ENCODE measurements at places on chromosomes 11 and 22.

DNA sequence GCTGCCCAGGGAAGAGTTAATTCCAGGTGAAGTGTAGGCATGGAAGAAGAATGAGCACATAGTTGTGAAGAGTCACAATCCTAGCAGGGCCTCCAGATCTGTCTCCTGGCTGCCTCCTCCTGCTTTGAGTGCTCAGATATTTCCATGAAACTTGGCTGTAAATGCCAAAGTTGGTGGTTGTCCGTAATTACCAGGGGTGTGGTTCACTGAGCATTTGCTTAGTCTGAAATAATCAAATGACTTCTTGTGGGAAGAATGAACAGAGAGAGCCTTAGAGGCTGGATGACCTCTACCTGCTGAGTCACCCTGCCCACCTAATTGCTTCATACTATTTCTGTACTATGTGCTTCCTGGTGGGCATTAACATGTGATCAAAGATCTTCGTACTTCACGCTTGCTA, 50.9 kb downstream of the APIP start:
- no peak for DNase-seq

GRCh38 chr11:104916442-104916841, 18.2 kb upstream of the CASP12 start:
- no peak for DNase-seq

- no peak for DNase-seq
These were observed 66.6 kb downstream of the CACNG2 start for GRCh38 chr22:36636916-36637315.

GRCh38 chr22:17380359-17381087, 11.3 kb downstream of the CECR2 start:
- DNase-seq: no peak

DNA sequence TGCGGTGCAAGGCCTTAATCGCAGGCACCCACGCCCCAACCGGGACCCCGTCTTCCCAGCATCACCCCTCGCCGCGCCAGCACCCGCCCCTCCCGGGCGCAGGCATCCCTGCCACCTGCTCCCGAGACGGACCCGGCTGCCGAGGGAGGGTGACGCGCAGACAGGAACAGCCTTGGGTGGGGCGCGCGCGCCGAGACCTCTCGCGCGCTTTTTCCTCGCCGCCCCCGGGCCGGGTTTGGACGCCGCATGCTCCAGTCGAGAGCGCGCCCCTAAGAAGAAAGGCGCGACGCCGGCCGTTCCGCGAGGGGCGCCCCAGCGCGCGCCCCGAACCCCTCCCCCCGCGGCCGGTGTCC, 504 bp downstream of the CFL1 start:
- DNase-seq: no peak

GRCh38 chr11:26947379-26947844, 46.5 kb upstream of the FIBIN start:
- peak; percentile 95 for DNase-seq

DNA sequence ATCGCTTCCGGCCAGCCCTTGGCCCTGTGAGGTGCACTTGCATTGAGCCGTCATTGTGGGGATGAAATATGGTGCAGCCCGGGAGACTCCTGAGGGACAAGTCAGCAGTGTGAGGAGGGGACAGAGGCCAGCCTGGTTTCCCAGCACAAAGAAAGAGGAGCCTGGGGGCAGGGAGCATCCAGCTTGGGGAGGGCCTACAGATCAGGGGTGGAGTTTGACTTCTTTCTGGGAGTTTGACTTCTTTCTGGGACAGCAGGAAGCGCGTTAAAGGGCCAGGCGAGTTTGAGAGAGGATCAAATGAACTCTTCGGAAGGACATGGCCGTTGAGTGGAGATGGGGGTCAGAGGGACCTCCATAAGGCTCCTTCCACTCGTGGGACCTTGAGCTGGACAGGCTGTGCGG, 91.9 kb downstream of the LRRC32 start:
- DNase-seq: no peak

DNA sequence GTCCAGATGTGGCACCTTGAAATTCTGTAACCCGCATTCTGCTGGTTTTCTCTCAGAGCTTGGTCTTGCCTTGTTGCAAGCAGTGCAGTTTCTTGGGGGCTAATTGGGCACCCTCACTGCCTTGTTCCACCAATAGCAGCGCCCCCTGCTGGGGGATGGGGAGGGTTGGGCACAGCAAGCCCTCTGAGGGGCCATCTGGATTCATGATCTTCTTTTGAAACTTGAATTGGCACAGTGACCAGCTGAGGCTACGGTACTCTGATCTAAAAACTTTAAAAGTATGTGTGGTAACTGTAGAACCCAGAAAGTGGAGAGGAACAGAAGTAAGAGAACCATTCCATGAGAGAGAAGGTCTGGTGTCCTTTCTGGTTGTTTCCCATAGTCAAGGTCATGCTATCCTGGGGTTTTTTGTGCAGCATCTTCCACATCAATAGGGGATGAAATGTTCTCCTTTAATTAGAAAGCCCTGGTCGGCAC, 64.2 kb downstream of the MED15 start:
- no peak for DNase-seq

GRCh38 chr11:102983486-102983885, 28.0 kb upstream of the MMP13 start:
- DNase-seq: no peak

DNA sequence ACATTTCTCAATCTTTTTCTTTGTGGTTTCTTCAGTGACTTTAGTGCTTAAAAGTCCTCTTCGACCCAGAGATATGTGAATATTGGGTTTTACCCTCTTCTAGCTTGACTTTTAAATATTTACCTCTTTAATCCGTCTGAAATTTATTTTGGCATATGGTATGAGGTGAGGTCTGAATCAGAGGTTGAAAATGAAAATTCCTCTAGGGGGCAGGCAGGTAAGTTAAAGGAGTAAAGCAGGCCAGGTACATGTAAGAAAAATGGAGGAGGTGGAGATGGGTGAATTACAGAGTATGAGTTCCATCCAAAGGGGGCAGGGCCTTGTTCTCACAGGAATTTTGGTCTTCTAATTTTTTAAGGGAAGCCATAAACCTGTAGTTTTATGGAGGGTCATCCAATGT, 263.8 kb upstream of the NARS2 start:
- DNase-seq: no peak

DNA sequence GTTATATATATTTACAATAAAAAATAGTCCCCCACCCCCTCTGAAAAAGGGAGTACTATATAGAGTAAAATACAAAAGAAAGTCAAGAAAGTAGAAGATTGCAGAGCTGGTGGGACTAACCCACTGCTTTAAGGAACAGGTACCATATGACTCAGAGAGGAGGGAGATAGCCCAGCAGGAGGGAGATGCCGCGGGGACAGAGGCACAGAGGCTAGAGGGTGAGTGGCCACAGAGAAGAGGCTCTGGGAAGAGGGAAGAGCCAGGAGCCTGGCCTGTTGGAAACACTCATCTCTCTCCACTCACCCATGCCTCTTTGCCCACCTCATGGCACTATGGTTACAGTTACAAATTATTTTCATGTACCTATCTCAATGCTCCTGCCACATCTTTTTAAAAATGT, 53.6 kb upstream of the LYVE1 start:
- no peak for DNase-seq

DNA sequence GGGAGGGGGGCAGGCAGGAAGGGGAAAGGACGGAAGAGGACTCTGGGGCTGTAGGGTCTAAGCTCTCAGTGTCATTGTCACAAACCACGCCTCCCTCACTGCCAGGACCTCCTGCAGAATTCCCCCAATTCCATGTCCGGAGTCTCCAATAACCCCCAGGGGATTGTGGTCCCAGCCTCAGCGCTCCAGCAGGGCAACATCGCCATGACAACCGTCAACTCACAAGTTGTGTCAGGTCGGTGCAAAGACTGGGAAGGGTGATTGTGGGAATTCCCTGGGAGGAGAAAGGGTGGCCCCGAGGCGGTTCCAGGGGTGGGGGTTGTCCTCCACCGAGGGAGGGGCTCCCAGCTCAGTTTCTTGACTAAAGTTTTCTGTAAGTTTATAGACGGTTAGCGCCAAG, 86.0 kb downstream of the FEZ1 start:
- no peak for DNase-seq

GRCh38 chr11:27329867-27330632, 33.0 kb downstream of the CCDC34 start:
- DNase-seq: no peak

DNA sequence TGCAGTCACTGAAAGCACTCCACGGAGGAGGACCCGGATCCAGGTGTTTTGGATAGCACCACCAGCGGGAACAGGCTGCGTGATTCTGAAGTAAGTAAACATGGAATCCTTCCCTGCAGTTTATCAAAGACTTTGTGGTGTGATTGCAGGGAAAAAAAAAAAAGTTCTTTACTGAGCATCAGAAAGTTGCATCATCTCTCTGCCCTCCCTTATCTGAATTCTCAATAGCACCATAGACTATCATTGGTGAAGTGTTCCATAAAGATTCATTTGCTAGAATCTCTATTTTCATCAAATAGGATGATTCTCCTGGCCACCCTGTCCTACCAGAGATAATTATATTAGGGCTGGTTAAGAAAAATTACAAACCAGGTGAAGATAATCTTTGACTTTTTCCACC, 79.0 kb downstream of the SPON1 start:
- no peak for DNase-seq

DNA sequence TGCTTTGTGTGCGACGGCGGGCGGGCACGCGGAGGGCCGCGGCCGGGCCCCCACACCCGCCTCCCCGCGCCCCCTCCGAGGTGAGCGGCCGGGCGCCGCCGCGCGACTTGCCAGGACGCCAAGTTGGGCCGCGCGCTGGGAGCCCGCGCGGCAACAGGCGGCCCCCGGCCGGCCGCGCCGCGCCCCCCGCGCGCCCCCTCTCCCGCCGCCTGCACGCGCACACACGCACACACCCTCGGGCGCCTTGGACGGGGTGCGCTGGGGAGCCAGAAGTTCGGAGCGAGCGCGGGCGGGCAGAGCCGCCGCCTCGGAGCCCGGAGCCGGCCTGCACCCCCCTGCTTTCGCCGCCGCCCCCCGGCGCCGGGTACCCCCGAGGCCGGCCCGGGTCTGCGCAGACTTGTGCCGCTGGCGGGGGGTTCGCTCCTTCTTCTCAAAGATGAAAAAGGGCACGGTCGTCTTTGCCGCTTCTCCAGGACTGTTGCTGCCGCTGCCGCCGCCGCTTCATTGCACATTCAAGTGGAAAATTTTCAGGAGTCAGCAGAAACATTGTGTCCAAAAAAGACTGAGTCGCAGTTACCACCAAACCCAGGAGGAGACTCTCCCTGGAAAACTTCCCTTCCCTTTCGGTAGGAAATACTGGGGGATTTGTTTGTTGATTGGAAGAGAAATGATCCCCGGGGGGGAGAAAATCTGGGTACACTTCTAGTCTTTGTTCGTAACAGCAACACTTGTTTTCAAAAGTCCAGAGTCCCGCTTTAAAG, 895 bp downstream of the TEAD1 start:
- DNase-seq: no peak

- no peak for DNase-seq
These were observed 42.5 kb downstream of the CLPB start for GRCh38 chr11:72391638-72392423.

DNA sequence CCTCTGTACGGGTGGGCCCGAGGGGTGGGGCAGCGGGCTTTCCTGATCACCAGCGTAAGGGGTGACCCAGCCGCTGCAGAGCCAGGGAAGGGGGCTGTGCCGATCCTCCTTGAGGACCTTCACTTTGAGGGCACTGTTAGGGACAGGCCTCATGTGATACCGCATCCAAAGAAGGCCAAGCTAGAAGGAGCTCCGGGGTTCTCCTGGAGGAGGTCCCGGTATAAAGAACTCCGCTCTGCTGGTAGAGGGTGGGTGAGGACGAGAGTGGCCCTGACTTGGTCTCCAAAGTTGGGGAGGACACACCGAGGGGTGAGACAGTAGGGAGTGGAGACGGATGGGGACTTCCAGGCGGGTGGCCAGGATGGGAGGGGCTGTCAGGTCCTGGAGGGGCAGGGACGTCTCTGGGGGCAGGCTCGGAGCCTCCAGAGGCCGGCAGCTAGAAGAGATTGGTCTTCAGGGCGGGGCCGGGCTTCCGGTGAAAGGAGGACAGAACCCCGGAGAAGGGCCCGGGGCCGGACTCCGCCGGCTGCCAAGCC, 4.6 kb downstream of the PHOX2A start:
- DNase-seq: no peak

GRCh38 chr11:47433157-47433556, 6.9 kb upstream of the PSMC3 start:
- no peak for DNase-seq

DNA sequence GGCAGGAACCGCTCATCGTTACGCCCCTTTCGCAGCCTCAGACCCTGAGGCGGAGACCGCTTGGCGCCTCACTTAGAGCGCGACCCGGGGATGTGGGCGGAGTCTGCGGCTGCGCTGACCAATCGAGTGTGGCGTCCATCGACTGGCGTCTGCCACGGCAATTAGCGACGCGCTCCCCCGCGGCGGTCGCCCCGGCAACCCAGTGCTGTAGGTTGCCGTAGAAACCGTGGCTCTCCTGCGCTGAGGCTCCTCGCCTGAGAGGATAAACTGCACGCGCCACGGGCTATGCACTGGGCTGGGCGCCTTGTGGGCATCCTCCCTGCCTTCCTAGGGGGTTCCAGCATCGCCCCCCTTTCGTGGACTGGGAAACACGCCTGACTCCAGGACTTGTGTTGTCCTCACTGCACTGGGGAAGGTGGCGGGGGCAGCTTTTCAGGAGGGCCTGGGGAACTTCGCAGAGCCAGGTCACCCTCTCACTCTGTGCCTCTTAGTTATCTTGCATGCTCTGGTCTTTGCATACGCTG, 701 bp upstream of the P2RX6 start:
- no peak for DNase-seq

DNA sequence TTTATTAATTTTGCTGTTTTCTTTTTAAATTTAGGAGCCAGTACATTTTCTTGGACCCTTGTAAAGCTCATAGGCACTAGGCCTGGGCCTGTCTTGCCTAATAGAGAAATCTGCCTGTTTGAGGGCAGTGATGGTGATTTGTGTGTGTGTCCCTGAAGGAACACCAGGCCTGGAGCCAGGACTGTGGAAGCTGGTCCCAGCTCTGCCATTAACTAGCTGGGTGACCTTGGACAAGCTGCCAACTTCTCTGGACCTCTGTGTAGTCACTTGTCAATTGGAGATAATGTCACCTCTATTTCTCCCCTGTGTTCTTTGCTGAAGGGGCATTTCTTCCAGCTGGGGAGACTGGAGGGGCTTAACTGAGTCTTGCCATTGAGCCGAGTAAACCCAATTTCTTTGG, 16.0 kb upstream of the FTH1 start:
- DNase-seq: no peak

GRCh38 chr22:41274856-41275255, 11.1 kb downstream of the RANGAP1 start:
- DNase-seq: no peak

GRCh38 chr11:131999084-131999483, 628.7 kb downstream of the NTM start:
- DNase-seq: no peak
